ENCODE measurements at places on chromosomes 2 and 18.

- no peak for DNase-seq
These were observed 163.8 kb upstream of the HDAC4 start for GRCh38 chr2:239564587-239564986.

DNA sequence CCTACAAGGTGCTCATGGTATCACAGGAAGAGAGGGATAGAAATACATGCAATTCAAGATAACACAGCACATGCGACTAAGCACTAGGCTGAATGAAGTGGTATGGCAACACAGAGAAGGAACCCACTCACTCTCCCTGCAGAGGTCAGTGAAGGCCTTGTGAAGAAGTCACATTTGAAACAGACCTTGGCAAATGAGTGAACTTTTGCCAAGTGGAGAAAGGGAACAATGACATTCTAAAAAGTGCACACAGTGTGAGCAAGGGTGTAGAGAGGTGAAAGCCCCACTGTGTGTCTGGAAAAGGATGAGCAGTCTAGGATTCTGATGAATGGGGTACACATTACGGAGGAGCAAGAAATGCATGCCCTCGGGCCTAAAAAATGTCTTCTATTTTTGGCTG is 23.3 kb downstream of the KLF7 start:
- no peak for DNase-seq

DNA sequence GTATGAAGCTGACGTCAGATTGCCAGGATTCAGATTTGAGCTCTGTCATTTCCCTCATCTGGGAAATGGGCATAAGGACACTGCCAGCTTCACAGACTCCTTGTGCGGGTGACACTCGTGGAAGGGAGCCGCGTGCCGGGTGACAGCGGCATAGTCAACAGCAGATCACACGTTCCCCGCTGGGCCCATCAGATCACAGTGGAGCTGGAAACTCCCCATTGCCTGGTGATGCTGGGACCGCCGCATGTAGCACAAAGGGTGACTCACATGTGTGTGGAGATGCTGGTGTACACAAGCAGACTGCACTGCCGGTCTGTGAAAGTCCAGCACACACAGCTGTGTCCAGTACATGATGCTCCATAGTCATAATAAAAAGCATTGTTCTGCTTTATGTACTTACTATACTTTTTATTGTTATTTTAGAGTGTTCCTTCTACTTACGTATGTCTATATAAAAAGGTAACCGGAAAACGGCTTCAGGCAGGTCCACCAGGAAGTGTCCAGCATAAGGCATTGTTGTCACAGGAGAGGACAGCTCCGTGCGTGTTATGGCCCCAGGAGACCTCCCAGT is 31.8 kb downstream of the SALL3 start:
- DNase-seq, result no peak

DNA sequence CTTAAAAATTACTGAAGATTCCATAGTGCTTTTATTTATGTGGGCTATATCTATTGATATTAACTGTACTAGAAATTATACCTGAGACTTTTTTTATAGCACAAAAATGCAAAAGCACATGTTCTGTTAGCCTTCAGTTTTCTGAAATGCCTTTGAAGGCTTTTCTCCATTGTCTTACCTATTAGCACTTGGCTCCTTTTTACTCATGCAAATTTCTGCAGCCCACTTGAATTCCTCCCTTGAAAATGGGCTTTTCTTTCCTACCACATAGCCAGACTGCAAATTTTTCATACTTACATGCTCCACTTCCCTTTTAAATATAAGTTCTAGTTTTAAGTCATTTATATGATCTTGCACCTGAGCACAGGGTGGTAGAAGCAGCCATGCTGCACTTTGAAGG is 453.0 kb upstream of the TRIB2 start:
- DNase-seq, result no peak

GRCh38 chr18:47448956-47449355 is 197.5 kb upstream of the SKOR2 start:
- no peak for DNase-seq

DNA sequence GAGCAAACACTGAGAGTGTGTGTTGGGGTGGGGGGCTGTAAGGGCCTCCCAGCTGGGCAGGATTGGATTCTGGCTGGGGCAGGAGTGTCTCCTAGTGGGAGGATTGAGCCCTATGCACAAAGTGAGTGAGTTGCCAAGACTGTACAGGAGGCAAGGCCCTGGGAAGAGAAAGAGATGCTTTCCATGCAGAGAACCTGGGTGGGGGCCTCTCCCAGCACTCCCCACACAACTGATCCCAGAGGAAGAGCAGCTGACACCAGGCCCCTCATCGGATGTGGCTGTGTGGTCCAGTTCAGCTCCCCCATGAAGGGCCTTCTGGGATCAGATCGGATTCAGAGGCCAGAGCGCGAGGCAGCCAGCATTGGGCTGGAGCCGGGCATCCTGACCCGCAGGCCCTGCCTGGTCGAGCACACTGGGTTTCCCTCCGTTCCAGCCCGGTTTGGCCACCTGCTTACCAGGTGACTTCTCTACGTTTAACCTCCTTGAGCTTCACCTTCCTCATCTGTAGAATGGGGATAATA is 49.4 kb upstream of the FAHD2A start:
- DNase-seq, result no peak

- DNase-seq, result peak; percentile 35
These were observed 264.7 kb downstream of the CYP26B1 start for GRCh38 chr2:71882949-71883472.

- DNase-seq, result no peak
These were observed 277.7 kb upstream of the ACVR2A start for GRCh38 chr2:147567136-147567535.

DNA sequence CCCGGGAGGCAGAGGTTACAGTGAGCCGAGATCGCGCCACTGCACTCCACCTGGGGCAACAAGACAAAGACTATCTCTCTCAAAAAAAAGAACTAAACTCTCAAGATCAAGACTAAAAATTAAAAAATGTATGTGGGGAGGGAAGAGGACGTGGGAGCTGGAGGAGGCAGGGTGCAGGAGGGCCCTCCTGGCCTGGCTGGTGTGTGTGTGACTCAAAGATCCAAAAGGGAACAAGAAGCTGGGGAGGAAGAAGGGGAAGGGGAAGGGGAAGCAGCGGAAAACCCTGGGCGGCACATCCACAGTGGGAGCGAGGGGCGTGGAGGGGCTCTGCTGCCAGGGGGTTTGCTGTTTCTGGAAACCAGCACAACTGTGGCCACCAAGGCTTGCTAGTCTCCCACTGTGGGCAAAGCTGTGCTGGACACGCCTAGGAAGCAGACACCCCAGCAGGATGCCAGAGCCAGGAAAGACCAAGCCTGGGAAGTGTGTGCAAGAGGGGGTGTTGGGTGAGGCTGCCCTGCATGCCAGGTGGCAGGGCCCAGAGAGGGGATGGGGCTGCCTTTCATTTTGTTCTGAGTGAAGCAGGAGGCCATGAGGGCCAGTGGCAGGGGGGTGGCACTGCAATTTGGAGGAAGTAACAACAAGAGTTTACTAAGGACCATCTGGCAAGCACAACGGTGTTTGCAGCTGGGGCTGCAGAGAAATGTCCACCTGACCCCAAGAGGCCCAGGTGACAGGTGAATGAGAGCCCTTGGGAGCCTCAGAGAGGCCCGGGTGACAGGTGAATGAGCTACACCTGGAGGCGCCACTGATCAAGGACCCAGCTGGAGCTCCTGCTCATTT is 44.5 kb downstream of the ANO7 start:
- no peak for DNase-seq

DNA sequence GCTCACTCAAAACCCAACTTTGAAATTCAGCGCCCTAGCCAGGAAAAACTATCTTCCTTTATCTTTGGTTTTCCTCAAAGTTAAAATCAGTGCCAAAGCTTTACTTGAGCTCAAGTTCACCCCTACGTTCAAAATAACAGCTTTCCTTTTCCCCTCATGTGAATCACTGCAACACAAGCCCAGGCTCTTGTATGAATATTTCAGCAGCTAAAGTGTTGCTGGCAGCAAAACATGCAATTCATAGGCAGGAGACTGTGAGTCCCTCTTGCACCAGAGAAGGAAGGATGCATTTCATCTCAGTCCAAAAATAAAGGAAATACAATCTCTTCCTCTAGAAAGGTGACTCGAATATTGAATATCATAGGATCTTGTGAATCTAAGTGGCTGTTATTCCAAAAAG is 461.3 kb upstream of the SOX11 start:
- DNase-seq, result no peak

- no peak for DNase-seq
These were observed 87.5 kb downstream of the CCDC85A start for GRCh38 chr2:56271275-56271674.

GRCh38 chr2:72263776-72264060 is 116.1 kb upstream of the CYP26B1 start:
- no peak for DNase-seq

DNA sequence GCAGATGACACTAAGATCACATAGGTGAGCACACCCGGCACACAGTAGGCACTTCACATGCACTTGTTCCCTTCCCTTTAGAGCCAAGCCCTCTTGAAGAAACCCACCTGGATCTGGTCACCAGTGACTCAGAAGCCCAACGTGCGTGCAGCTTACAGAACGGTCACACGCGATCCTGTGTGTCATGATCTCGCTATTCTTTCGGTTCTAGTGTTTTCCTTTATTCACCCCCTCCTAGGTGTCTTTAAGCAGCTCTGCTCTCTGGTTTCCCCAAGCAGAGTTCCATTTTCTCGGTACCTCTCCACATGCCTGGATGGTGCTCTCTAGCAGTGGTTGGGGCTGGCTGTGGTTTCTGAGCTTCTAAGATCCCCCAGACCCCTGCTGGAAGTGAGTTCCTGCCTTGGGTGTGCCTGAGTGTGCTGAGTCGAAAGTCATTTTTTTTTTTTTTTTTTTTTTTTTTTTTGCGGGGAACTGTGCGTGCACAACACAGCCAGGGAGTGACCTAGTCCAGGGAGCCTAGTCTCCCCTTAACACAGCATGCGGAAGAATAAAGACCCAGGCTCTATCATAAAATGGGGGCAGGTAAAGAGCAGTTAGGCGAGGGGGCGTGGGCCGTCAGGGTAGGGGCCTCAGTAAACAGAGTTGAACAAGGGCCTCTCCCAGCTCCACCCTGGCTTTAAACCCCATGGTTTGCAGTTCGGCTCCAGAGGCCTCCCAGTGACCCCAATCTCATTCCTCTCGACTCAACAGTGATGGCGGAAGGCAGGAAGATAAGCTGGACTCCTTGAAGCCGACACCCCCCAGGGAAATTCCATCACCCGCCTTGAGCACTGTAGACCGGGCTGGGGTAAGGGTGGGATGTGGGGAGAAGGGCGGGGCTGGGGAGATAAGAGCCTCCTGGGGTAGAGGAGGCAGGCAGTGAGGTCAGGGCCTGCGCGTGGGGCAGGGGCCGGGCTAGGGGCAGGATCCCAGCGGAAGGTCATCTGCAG is 29.8 kb upstream of the DNMT3A start:
- DNase-seq, result no peak

- no peak for DNase-seq
These were observed 314.0 kb upstream of the REV1 start for GRCh38 chr2:99803846-99804245.

DNA sequence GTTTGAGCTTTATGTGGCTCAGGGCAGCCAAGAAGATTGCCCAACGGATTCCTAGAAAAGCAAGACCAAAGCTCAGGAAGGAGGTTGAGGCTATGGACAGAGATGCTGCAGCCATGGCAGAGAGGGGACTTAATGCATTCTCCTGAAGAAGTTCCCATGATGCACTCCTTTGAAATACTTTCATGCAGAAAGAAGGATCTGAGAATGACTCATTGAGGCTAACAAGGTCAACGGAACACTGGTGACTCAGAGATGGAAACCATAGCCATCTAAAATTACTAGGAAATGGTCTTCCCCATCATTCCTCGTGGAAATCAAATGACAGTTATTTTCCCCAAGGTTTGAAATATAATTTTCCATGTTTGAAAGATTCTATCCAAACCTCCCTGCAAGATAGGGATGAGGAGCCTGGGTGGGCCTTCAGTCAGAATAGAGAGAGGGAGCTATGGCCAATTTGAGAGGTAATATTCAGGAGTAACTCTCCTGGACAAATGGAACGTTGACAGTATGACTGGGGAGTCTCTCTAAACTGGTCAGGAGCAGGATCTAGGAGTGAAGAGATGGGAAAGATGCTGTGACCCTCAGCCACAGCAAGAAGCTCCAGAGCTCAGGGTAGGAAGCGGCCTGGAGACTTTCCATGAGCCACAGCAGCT is 63.0 kb downstream of the REEP1 start:
- DNase-seq, result no peak

DNA sequence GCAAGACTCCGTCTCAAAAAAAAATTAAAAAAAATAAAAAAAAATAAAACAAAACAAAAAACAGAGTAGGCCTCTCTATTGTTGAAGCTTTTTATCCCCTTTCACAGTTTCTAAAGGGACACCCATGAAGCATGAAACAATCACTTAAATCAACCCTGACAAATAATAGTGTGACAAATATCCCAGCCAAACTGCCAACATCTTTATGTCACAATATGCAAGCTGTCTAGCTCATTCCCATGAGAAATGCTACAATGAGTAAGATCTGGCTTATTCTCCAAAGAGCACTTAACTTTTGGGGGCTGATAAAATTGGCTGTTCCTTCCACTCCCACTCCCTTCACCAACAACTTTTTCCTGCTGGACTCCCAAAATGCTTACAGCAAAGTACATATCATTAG is 21.7 kb upstream of the ABCA12 start:
- no peak for DNase-seq
